ENCODE measurements at places on chromosomes 4 and X. TPM values are rescaled to one million over a fixed set of nuclear protein-coding genes. Genes with fewer than 3 reads are reported as not detected.

DNA sequence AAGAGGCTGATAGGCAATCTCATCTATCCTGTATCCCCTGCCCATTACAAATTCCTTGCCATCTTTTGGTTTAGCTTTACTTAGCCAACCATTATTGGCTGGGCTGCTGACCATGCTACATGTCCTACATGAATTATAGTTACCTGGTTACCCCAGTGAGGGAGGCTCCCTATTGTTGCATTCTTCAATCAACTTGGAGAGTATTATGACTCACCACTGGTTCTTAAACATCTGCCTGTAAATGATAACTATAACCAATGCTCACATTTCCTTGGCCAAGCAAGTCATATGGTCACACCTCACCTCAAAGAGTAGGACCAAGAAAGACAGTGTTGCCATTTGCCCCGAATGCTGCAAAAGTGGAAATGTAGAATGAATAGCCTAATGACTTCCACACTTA is 297.6 kb downstream of the IL15 start:
- no peak for DNase-seq

ADH4 gene
- polyA plus RNA-seq: 1.2 TPM

GLOD5 gene
- polyA plus RNA-seq: 1.9 TPM

- DNase-seq: no peak
Observed at GRCh38 chrX:121642415-121642814, 595.0 kb downstream of the GLUD2 start.

- no peak for DNase-seq
Observed at GRCh38 chr4:186551849-186552248, 3.5 kb downstream of the MTNR1A start.

DNA sequence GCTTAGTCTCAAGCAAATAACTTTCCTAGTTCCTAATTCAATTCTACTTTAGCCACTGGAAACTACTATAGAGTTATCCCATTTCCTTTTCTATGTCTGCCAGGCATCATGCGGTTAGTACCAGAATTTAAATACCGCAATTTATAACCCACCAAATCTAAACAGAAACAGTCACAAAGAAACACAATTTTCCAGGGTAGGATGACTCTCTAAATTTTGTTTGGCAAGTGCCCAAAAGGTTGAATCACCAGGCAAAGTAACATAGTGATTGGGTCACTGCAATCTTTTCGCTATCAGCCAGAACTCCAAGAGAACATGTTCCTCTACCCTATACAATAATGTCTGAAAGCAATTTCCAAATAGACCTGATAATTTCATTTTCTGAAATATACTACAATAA is 240.2 kb upstream of the GRIA3 start:
- no peak for DNase-seq

DNA sequence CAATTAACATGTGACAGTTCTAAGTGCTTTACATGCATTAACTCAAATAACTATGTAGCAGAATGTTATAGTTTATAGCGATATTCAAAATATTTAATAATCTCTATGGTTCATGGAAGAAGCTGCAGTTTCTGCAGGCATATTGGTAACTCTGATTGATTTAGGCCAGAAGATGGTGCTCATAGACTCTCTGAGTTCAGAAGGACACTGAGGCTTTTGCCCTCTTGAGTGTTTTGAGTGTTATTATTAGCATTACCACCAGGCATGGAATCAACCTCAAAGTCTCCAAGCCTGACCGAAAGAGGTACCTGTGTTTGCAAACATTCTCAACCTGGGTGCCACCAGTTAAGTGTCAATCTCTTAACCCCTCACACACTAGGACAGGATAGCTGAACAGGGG is 792.3 kb upstream of the PCDH7 start:
- DNase-seq: peak; percentile 9
